ENCODE measurements at places on chromosomes 7 and 10.
A peak's percentile ranks its signal among the peaks of the same experiment; 100 is the strongest.

GRCh38 chr7:100896732-100897608 is 1.3 kb upstream of the ACHE start:
- DNase-seq, result no peak

DNA sequence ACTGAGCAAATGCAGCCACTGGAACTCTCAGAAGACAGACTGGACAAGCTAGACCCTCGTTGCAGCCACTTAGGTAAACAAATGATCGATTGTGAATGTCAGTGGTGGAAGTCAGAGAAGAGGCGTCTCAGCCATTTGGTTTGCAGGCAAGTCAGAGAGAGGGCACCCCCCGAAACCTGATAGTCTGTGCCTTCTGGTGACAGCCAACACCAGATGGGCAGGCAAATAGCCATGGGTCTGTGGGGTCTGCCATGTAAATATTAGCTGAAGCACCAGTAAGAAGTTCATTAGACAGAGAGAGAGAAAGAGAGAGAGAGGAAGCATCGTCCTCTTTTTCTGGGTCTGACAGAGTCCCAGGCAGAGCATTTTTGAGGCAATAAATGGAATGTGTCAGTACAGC is 5.4 kb downstream of the PPP1R17 start:
- DNase-seq, result no peak

DNA sequence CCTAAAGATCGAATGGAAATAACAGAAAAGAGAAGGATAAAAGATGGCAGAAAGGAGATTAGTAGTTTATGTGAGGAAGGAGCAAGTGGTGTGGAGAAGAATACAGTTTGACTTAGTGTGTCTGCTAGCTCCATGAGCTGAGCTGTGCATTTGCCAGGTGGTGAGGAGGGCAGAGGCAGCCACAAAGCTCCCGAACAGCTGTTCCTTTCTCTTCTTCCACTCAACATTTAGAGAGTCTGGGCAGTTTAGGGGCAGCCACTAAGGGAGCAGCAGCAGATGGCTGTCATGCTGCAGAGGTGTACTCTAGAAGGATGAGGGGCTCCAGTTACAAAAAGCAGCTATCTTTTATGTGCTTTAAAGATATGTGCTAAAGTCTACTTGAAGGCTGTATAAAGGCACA is 674.4 kb downstream of the GRM8 start:
- DNase-seq, result peak; percentile 91

DNA sequence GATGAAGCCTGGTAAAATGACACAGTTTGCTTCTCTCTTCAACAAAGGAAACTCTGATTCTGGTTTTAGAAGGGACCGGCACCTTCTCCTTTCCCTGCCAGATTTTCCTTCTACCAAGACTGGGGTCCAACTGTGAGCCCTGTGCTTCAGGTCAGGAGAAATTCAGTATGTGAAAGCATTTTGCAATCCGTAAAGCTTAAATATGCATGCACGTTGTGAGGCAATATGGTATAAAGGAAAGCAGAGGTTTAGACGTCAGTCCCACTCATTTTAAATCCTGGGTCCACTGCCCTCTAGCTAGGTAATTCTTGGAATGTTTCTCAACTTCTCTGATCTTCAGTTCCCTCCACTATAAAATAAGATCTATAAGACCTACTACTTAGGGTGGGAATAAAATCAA is 359.0 kb upstream of the NPSR1 start:
- no peak for DNase-seq

- DNase-seq, result no peak
Observed at GRCh38 chr7:158958618-158959017, 102.3 kb downstream of the DYNC2I1 start.

DNA sequence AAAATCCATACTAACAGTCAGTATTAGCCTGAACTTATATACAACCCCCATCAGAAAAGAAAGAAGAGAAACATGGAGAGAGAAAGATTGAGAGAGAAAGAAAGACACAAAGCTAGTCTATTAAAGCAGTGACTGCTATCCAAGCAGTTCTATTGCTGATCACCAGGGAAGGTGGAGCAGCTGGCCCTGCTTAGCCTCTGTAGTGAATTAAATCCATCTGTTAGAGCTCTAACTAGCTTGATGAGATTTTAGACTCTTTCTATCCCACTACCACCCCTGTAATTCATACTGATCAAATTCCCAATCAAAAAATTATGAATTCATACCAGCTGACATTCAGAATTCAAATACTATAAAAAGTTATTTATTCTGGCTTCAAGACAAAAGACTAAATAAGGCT is 486.0 kb upstream of the LRRN3 start:
- DNase-seq, result no peak

GRCh38 chr10:1249142-1249920 is 193.1 kb downstream of the WDR37 start:
- DNase-seq, result peak; percentile 90

- peak; percentile 47 for DNase-seq
Observed at GRCh38 chr7:140062528-140063299, at the start of gene PARP12. Gene PARP12, minus strand, starts transcription at chr7:140062951. Its CDS starts 104 bp downstream, at chr7:140062847.

- DNase-seq, result no peak
Observed at GRCh38 chr7:116251675-116252074, 41.3 kb downstream of the TES start.

DNA sequence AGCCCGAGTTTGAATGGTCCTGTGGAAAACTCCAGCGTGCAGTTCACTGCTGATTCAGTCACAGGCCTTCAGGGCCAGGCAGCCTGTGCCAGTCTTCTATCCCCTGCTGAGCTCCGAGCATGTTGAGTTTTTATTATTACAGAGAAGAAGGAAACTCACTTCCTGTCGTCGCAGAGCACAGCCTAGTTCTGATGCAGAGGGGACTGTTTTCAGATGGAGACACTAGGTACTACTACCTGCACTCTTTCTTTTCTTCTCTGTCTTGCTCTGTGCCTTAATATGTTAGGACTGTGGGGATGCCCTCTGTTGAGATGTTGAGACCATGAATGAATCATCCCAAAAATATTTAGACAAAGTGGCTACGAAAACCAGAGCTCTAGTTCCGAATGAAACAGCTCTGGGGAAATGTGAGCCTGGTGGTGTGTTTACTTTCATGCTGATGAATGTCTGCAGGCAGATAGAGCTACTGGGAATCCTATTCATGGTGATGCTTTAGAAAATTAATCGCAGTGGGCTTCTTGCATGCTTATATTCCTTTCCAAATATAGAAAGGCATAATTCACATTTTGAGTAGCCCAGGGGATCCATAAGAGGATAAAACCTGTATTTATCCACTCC is 29.6 kb downstream of the CASP7 start:
- peak; percentile 52 for DNase-seq

- DNase-seq, result no peak
Observed at GRCh38 chr10:2980791-2981360, 86.5 kb upstream of the PFKP start.

GRCh38 chr7:86926732-86927131 is 132.7 kb downstream of the ELAPOR2 start:
- peak; percentile 69 for DNase-seq
